A172 (cell line): ENCODE measurements at places on chromosomes 1 and 21. TPM values are rescaled to one million over a fixed set of nuclear protein-coding genes. Genes with fewer than 3 reads are reported as not detected.

The FCRLB gene
- 2.7 and 3.1 TPM in 2 replicates for total RNA-seq

The RAB25 gene
- 0.12 TPM in 1 of 2 replicates, not detected in the other for total RNA-seq

The CFHR1 gene
- total RNA-seq: 0.22 and 1.1 TPM in 2 replicates

The FOXO6 gene
- total RNA-seq: 0.47 and 1.0 TPM in 2 replicates

The TSACC gene
- total RNA-seq: 3.5 and 9.4 TPM in 2 replicates

The MECR gene
- total RNA-seq: 13.9 and 16.8 TPM in 2 replicates

The SH3D21 gene
- total RNA-seq: 0.98 TPM in 1 of 2 replicates, not detected in the other

The CELA3B gene
- not detected in 2 replicates for total RNA-seq

The BRINP3 gene
- not detected in 2 replicates for total RNA-seq

The FCAMR gene
- total RNA-seq: not detected in 2 replicates

The MEGF6 gene
- 21.7 and 22.4 TPM in 2 replicates for total RNA-seq

The GNG4 gene
- 3.2 and 3.5 TPM in 2 replicates for total RNA-seq

The USP48 gene
- total RNA-seq: 16.0 and 22.8 TPM in 2 replicates

The ST6GALNAC5 gene
- 0.60 and 1.2 TPM in 2 replicates for total RNA-seq

The NUAK2 gene
- 16.3 and 18.4 TPM in 2 replicates for total RNA-seq

The KCNT2 gene
- 0.86 and 1.2 TPM in 2 replicates for total RNA-seq

The CLDN19 gene
- not detected in 2 replicates for total RNA-seq

The TBX15 gene
- not detected in 2 replicates for total RNA-seq

The FALEC gene
- total RNA-seq: 0.55 TPM in 1 of 2 replicates, not detected in the other

The IVL gene
- not detected in 2 replicates for total RNA-seq

The SLC30A10 gene
- not detected in 2 replicates for total RNA-seq

The IFI44L gene
- total RNA-seq: 0.29 and 2.6 TPM in 2 replicates

The PRDM16 gene
- 0.84 and 1.5 TPM in 2 replicates for total RNA-seq

The C8A gene
- total RNA-seq: not detected in 2 replicates

The PLCH2 gene
- total RNA-seq: 0.05 TPM in 1 of 2 replicates, not detected in the other

The FMOD gene
- total RNA-seq: not detected in 2 replicates

The TNFRSF4 gene
- total RNA-seq: not detected in 2 replicates

The AHCYL1 gene
- total RNA-seq: 36.6 and 37.6 TPM in 2 replicates

The TAS1R3 gene
- 0.22 and 0.33 TPM in 2 replicates for total RNA-seq

The SPRR1B gene
- not detected in 2 replicates for total RNA-seq

The PLEKHM2 gene
- 18.4 and 22.2 TPM in 2 replicates for total RNA-seq

The ARHGEF16 gene
- total RNA-seq: 1.8 and 3.6 TPM in 2 replicates

The SLAMF7 gene
- 0.29 and 0.57 TPM in 2 replicates for total RNA-seq

The CRYAA gene
- not detected in 2 replicates for total RNA-seq

The MXRA8 gene
- total RNA-seq: 0.24 TPM in 1 of 2 replicates, not detected in the other

The C1orf141 gene
- total RNA-seq: not detected in 2 replicates

The ST6GALNAC3 gene
- 1.8 and 1.9 TPM in 2 replicates for total RNA-seq

The OR2T33 gene
- not detected in 2 replicates for total RNA-seq

The UAP1 gene
- total RNA-seq: 247 and 258 TPM in 2 replicates

The KRTAP10-6 gene
- total RNA-seq: not detected in 2 replicates

The SLAMF6 gene
- not detected in 2 replicates for total RNA-seq

The HPCA gene
- total RNA-seq: not detected in 2 replicates

The NT5C1A gene
- not detected in 2 replicates for total RNA-seq

The NCMAP gene
- not detected in 2 replicates for total RNA-seq

The NUF2 gene
- 74.7 and 95.8 TPM in 2 replicates for total RNA-seq

The DOP1B gene
- total RNA-seq: 14.9 and 16.4 TPM in 2 replicates

The LCE3E gene
- total RNA-seq: not detected in 2 replicates

The KRTAP11-1 gene
- not detected in 2 replicates for total RNA-seq

The OR6K3 gene
- not detected in 2 replicates for total RNA-seq

The LRRC38 gene
- not detected in 2 replicates for total RNA-seq

The SMIM1 gene
- total RNA-seq: not detected in 2 replicates

The UBIAD1 gene
- total RNA-seq: 5.1 and 7.6 TPM in 2 replicates

The SH2D2A gene
- 0.09 TPM in 1 of 2 replicates, not detected in the other for total RNA-seq

The KCNE2 gene
- not detected in 2 replicates for total RNA-seq

The ZNF684 gene
- 5.0 TPM in 2 replicates for total RNA-seq
